ENCODE measurements at places on chromosomes 3 and 15.

DNA sequence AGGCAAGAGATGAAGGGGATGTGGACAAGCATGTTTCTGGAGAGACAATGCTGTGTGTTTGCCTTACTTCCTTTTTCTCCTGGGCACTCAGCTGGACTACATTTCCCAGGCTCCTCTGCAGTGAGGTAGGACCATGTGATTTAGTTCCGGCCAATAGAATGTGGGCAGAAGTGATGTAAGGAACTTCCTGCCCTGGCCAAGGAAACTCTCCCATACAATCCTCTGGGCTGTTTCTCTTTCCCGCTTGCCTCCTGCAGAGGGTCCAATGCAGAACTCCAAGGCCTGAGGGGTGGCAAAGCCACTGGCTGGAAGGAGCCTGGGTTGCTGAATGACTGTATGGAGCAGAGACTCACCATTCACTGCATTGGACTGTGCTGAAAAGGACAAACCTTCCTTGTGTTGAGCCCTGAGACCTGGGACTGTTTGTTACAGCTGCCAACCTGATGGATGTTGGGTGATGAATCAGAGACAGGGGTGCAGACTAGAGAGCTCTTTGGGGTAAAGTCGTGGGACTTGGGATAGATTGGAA is 82.7 kb upstream of the SLC6A6 start:
- no peak for DNase-seq

GRCh38 chr3:99467420-99467819 is 171.0 kb upstream of the COL8A1 start:
- no peak for DNase-seq

GRCh38 chr3:141926929-141927328 is 50.5 kb downstream of the ATP1B3 start:
- no peak for DNase-seq

DNA sequence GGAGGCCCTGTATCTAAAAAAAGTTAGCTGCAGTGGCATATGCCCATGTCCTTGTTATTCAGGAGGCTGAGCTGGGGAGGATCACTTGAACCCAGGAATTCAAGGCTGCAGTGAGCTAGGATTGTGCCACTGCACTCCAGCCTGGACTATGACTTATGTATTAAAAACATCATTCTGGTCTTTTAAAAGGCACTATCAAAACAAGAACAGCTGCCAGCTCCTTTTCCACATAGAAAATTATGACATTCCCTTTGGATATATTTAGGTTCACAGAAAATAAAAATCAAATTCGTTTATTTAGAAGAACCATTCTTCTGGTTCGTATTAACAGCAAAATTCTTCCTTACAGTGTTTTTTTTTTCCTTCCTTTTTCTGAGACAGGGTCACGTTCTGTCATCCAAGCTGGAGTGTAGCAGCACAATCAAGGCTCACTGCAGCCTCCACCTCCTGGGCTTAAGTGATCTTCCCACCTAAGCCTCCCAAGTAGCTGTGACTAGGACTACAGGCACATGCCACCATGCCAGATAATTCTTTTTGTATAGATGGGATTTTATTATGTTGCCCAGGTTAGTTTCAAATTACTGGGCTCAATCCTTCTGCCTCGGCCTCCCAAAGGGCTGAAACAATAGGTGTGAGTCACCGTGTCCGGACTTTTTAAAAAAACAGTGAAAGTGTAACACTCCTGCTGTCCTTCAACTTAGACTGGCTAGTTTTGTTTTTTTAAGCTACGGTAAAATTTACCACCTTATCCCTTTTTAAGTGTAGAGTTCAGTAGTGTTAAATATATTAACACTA is 13.9 kb downstream of the ICE2 start:
- no peak for DNase-seq

GRCh38 chr15:82113106-82113715 is 67.4 kb upstream of the MEX3B start:
- DNase-seq = no peak
